Testis (tissue), 5 donors: ENCODE measurements at places on chromosomes 12 and 14.

GRCh38 chr12:108833757-108834472 is 23.5 kb downstream of the SSH1 start:
- no peak for DNase-seq

GRCh38 chr14:93906341-93907329 is 20.5 kb upstream of the FAM181A start:
- peak; percentile 70 for DNase-seq

GRCh38 chr12:25590011-25590721 is 37.1 kb upstream of the LMNTD1 start:
- no peak for DNase-seq

DNA sequence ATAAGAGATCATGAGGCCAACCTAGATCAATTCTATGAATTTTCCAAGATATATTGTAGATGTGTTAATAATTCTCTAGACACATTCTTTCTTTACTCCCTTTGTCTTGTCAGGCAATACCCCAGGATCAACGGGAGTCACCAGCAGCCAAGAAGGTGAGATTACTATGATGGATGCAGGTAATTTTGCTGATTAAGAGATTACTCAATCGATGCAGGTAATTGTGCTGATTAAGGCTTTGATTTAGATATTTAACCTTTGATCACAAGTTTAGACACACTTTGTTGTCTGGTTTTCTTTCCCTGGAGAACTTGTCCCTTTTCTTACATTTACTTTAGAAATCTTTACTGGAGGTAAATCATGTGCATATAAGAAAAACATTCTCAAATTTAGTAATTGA is 134.3 kb upstream of the CNTN1 start:
- DNase-seq, result no peak

- no peak for DNase-seq
Observed at GRCh38 chr12:98403936-98404335, 111.5 kb upstream of the TMPO start.
